Kidney (tissue), 22 donors: ENCODE measurements at places on chromosomes 3 and 15. TPM values are rescaled to one million over a fixed set of nuclear protein-coding genes. Genes with fewer than 3 reads are reported as not detected.

Gene CCDC14
- polyA plus RNA-seq, result 8.3 TPM

Gene LRRIQ4
- not detected for polyA plus RNA-seq

Gene TIMMDC1
- polyA plus RNA-seq, result 169 TPM

Gene RHCG
- polyA plus RNA-seq, result 373 TPM

Gene RBP2
- 13.5 TPM for polyA plus RNA-seq

Gene SLC26A6
- polyA plus RNA-seq, result 20.6 TPM

Gene AADACL2
- not detected for polyA plus RNA-seq

Gene SLC24A5
- not detected for polyA plus RNA-seq

Gene LTK
- 6.7 TPM for polyA plus RNA-seq

Gene CPLX3
- not detected for polyA plus RNA-seq

Gene BNC1
- polyA plus RNA-seq, result not detected

Gene CDHR4
- not detected for polyA plus RNA-seq

Gene GOLGA6L7
- polyA plus RNA-seq, result not detected
